Activated CD4-positive, alpha-beta T cell treated with anti-CD3 and anti-CD28 coated beads, Interleukin-2, amount 50 U/mL, for 24 hours (primary cell): ENCODE measurements at places on chromosomes 2 and 18.
A peak's percentile ranks its signal among the peaks of the same experiment; 100 is the strongest.

- no peak for DNase-seq
Observed at GRCh38 chr2:1353543-1353942, 59.7 kb upstream of the TPO start.

DNA sequence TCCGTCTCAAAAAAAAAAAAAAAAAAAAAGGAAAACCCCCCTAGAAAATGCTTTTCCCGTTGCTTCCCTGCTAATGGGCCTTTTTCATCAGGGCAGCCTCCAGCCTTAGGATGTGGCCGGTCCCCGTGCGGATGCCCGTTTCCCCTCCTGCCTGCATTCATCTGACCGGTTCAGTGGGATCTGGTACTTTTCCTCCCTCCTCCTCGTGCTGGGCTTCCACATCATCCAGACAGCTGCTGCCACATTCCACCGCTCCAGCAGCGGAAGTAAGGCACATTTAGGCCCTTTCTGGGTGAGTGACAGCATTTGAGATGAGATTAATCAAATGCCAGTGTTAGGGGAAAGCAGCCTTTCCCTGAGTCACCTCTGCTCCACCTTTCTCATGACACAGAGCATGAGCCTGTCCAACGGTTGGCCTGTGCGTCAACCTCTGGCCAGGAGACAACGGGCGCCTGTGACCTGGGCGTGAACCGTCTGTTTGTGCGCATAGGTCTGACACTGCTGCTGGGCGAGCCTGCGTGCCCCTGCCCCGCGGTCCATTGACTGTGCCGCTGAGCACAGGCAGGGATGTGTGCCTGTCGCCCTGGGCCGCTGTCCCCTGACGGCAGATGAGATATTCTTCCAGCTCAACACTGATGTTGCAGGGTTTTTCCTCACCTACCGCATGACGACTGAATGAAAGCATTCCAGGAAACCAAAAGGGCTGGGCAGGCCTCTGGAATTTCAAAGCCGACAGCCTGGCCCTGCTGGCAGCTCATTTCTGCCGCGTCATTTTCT lies 174.0 kb downstream of the TGIF1 start:
- DNase-seq: peak; percentile 4

DNA sequence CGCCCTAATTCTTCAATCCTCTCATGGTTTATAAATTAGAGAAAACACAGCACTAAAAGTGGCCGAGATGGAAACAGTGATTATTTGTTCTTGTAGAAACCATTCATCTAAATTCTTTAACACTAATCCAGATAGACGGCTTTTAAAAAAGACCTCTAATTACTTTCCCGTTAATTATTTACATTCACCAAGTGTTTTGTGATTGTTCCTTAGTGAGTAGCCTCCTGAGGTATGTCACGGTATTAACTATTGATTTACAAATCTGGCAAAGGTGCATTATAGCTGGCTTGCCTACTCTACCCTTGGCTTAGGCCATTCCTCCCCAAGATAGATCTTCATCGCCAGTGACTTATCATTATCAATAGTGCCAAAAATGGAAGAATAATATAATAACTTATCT lies 436.4 kb upstream of the ST6GAL2 start:
- no peak for DNase-seq

DNA sequence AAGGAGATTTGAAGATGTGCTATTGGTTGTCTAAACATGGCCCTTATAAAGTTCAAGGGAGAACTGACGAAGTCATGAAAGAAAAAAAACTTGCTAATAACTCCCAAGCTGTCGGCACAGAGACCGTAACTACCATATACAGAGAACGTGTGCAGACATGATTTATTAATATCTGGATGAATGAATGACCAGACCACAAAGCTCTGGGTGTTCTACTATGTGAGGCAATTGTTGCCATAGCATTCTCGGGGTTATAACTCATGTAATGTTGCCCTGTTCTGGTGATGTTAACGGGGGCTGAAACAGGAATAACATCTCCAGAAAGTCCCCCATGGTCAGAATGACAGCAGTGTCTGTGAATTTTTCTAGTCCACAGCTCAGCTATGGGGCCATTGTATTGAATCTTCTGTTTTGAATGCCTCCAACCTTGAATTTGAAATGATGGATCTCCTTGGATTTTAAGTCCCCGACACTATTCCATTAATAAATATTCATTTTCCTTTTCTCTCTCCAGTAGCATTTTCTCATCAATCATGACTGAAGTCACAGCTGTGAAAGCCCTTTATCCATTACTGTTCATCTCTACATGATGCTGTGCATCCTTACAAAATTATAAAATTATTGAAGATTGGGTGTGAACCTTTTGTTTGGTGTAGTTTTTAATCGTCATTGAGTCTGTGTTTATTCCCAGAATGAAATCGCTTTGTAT lies 483.4 kb upstream of the KLHL29 start:
- no peak for DNase-seq

- DNase-seq: no peak
Observed at GRCh38 chr18:78900938-78901909, 78.4 kb upstream of the SALL3 start.

DNA sequence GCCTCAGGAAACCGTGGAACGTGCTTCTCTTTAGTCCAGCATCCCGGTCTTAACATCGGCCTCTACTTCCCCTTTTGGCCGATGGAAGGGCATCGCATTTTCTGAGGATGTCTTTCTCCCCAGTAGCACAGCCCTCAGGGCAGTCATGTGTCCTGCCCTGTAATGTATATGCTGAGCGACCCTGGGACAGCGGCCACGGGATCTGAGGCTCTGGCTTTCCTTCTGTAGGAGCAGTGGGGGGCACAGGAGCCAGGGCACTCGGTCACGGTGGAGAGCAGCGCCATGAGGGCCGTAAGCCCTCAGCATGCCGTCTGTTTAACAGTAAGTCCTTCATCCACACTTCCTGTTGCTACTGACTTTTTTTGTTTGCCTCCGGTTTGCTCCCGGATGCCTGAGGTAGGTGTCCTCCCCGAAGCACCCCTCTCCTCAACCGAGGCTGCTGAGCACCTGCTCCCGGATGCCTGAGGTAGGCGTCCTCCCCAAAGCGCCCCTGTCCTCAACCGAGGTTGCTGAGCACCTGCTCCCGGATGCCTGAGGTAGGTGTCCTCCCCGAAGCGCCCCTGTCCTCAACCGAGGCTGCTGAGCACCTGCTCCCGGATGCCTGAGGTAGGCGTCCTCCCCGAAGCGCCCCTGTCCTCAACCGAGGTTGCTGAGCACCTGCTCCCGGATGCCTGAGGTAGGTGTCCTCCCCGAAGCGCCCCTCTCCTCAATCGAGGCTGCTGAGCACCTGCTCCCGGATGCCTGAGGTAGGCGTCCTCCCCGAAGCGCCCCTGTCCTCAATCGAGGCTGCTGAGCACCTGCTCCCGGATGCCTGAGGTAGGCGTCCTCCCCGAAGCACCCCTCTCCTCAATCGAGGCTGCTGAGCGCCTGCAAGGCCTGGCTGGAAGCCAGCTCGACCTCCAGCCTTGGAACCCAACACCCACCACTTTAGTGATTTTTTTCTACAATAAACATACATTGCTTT lies 169.3 kb downstream of the HDAC4 start:
- DNase-seq: no peak

GRCh38 chr2:177325554-177325953 lies 61.0 kb upstream of the NFE2L2 start:
- no peak for DNase-seq

- no peak for DNase-seq
Observed at GRCh38 chr2:74379851-74380789, at the start of gene DCTN1. Gene DCTN1, minus strand, starts transcription at chr2:74380311. Its CDS starts 274 bp downstream, at chr2:74380037.

GRCh38 chr2:98394595-98395153 lies 48.4 kb downstream of the CNGA3 start:
- DNase-seq: no peak

- DNase-seq: no peak
Observed at GRCh38 chr18:71116535-71116934, 827.7 kb downstream of the SOCS6 start.

DNA sequence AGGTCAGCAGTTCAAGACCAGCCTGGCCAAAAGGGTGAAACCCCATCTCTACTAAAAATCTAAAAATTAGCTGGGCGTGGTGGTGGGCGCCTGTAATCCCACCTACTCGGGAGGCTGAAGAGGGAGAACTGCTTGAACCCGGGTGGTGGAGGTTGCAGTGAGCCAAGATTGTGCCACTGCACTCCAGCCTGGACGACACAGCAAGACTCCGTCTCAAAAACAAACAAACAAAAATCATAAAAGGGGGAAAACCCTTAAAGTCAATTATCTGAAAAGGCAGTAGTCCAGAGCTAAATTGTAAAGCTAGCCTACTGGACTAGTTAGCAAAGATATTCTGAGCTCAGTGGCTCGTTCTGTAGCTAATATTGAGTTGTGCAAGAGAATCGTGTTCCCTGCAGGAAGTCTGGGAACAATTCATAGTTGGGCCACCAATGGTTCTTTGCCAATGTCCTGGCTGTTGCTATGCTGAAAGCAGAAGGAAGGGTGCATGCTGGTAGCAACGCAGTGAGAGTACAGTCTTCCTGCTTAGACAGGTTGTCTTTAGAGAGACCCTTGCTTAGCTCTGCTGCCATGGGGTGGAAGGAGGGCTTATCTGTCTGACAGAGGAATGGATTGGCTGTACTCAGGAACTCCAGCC lies 4.3 kb downstream of the TGOLN2 start:
- no peak for DNase-seq

DNA sequence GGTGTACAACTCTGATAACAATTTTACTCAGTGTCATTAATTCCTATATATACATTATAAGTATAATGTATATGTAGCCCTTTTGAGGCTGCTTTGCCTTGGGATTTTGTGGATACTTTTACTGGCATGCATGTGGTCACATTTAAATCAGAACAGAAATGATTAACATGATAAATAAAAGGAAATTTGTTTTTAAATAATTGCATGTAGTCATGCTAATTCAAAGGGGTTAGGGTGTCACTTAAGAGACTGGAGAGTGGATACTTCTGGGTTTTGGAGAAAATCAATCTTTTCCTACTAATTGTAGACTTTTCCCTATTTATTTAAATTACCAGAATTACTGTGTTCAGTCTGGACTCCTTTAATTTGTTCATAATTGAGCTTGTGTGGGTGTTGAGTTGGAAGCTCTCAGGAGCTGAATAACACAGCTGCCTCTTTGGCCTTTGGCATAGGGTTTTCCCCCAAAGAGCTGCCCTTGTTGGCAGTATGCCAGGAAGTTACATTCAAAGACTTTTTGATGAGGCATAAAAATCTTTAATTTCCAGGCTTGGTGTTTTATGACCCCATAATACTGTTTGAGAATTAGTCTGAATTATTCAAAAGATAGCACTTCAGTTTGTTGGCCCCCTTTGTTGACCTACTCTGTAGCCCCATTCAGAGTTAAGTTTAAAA lies 484.7 kb upstream of the NRP2 start:
- peak; percentile 4 for DNase-seq

DNA sequence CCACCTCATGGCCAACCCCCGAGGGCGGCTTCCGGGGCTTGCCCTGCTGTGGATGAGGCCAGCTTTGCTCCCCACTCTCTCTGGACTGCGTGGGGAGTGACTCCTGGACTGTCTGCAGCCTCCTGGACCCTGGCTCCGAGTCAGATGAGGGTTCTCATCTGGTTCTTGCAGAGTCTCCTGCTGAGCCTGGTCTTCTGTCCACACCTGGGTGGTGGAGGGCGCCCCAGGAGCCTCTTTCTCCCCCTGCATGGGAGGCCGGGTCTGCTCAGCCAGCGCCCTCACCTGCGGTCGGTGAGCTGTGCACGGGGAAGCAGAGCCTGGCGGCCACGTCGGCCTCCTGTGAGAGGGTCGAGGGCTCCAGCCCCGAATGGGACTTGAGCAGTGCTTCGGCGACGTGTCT lies 78.3 kb downstream of the RTP5 start:
- DNase-seq: no peak

DNA sequence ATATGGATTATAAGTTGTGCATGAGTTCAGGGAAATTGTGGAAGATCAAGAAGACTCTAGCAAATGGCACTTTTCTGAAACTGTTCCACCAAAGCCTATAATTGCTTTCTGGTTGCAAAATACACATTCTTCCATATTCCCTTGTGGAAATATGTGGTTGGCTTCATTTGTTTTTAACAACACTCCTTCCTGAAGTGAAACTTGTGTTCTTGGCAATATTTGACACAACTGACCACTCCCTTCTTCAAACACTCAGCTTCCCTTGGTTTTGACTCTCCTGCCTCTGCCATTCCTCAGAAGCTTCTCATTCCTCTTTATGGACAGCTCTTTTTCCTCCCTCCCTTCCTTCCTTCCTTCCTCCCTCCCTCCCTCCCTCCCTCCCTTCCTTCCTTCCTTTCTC lies 192.3 kb downstream of the PMAIP1 start:
- no peak for DNase-seq

DNA sequence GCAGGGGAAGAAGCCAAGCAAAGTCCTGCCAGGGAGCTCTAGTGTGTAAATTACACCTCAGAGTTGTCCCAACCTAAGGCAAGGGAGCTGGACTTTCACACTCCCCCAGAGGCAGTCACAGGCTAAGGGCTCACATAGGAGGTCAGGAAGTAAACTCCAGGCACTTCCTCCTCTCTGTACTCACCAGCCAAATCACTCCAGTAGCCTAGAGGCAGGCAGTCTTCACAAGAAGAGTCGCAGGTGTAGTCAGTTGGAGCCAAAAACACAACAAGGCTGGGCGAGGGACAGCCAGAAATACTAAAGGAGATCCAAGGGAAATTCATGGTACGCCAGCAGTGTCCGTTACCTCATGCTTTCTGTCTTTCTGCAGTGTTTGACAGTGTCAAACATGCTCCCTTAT lies 205.0 kb downstream of the C1D start:
- DNase-seq: no peak

- DNase-seq: no peak
Observed at GRCh38 chr2:235537587-235537986, 43.7 kb downstream of the AGAP1 start.

- no peak for DNase-seq
Observed at GRCh38 chr2:223971-224760, 39.7 kb downstream of the SH3YL1 start.

- no peak for DNase-seq
Observed at GRCh38 chr2:235564884-235565530, 71.2 kb downstream of the AGAP1 start.

GRCh38 chr2:169743549-169743948 lies 9.9 kb downstream of the KLHL23 start:
- no peak for DNase-seq

DNA sequence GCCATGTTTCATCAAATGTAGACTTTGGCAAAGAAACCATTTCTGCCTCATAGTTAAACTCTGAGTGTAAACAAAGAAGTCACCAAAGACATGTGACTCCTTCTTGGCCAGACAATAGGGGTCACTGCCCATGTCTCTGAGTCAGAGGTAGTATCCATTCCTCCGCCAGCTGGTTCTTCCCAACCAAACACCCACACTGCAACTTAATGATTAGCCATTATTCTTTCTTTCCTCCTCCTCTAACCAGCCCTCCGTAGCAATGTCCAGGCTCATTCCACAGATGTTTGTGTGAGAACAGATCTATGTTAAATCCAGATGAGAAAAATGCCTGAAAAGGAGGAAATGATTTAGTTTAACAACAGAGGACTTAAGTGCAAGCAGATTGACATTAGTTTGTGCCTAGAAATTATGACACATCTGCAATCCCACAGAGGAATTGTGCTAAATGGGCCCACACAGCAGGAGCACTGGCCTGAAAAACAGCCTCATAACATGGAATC lies 127.9 kb upstream of the SH3BP4 start:
- DNase-seq: no peak

GRCh38 chr2:26245810-26246209 lies 1.1 kb downstream of the HADHB start:
- no peak for DNase-seq
